ENCODE measurements at places on chromosomes 11 and 22. TPM values are rescaled to one million over a fixed set of nuclear protein-coding genes. Genes with fewer than 3 reads are reported as not detected.

GRCh38 chr11:123308077-123308476, 113.0 kb upstream of the CLMP start:
- DNase-seq, result peak; percentile 50
- H3K4me1 ChIP-seq, result peaks cover 28% of the 10 kb centered on the region
- H3K27me3 ChIP-seq, result no peaks in the 10 kb centered on the region
- peak overlapping the region; percentile 41 for H3K27ac ChIP-seq
- H3K4me3 ChIP-seq, result no peak overlapping the region

Gene OR8G1
- not detected for total RNA-seq

DNA sequence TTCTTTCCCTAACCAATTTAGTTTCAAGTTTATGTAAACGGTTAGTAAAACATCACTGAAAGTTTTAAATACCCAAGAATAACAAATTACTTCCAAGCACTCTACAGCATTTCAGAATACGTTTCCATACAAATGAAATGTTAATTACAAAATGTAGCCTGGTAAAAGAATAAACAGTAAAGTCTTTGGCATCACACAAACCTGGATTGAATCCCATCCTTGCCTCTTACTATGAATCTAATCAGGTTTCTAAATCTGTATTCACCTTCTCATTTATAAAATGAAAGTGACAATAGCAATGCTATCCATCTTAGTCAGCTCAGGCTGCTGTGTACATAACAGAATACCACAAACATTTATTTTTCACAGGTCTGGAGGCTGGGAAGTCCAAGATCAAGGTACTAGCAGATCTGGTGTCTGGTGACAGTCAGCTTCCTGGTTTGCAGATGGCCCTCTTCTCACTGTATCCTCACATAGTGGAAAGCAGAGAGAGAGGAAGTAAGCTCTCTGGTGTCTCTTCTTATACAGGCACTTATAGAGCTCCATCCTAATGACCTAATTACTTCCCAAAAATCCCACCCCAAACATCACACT, 19.2 kb downstream of the FAM168A start:
- DNase-seq, result no peak
- no peaks in the 10 kb centered on the region for H3K36me3 ChIP-seq
- H3K4me3 ChIP-seq, result no peak overlapping the region
- no peaks in the 10 kb centered on the region for H3K27me3 ChIP-seq

Gene SOX6
- 24.6 TPM for total RNA-seq

DNA sequence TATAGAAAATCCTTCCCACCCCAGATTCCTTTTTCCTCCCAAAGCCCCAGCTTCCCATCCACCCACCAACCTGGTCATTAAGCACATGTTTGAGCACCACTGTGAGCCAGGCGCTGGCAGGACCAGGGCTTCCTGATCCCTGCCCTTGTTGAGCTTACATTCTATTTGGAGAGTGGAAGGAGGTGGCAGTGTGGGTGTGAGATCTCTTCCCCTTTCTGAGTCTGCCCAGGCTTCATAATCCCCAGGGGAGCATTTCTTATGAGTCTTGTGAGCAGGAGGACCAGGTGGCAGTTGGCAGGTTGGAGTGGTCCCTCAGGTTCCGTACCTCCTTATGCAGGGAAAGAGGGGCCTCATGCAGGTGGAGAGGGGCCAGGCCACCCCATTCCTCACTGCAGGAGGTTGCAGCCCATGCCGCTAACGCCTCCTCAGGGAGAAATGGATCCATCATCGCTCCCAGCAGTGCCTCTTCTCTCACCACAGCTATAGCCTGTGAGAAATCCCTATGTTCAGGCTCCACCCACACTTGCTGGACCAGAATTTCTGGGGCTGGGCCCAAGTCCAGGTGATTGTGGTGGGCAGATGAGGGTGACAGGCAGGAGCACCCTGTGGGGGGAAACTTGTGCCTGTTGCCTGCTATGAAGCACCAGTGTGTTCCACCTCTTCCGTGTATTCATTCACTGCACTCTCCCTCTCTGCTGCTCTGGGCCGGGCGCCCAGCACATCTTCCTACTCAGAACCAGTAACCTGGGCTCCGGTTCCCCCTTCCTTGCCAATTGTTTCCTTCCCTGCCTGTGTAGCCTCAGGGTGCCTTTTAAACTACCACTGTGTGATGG, 23.5 kb downstream of the UBE2L3 start:
- H3K4me3 ChIP-seq, result no peak overlapping the region
- DNase-seq, result peak; percentile 29
- H3K27me3 ChIP-seq, result no peaks in the 10 kb centered on the region
- peaks cover 12% of the 10 kb centered on the region for H3K4me1 ChIP-seq
- H3K27ac ChIP-seq, result no peak overlapping the region
- no peaks in the 10 kb centered on the region for H3K36me3 ChIP-seq

Gene DBX1
- not detected for total RNA-seq

Gene TRIM48
- total RNA-seq, result not detected

DNA sequence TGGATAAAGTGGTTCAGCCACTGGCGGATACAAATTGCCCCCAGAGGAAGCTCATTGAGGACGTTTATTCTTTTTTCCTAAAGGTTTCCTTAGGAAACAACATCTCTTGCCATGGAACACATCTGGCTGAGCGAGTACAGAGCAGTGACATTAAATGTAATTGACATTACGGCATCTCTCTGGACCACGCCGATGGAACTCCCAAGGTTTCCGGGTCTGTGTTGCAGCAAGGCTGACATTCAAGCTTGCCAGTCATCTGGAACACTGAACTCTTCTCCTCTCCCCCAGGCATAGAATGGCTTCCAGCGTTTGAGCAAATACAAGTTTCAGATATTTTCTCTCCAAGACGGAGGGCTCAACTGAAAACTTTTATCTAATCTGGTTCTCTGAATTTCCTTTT, 42.1 kb downstream of the CLMP start:
- H3K4me3 ChIP-seq, result no peak overlapping the region
- H3K4me1 ChIP-seq, result no peaks in the 10 kb centered on the region
- peak; percentile 24 for DNase-seq
- H3K27ac ChIP-seq, result no peak overlapping the region

DNA sequence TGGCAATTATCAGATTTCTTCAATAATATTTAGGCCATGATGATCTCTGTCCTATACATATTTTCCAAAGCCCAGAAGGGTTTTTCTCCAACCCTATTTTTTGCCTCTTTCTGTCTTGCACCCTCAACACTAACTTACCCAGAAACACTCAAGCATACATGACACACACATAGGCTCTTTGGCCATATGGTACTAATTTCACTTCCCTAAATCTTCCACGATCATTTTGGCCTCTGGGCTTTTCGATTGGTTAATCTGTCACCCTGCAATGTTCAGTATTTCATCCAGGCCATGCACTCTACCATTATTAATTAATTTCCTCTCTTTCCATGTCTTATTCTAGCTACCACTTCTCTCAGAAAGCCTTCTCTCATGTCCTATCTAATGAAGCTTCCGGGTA, 59.8 kb downstream of the LUZP2 start:
- H3K27ac ChIP-seq, result no peak overlapping the region
- no peaks in the 10 kb centered on the region for H3K4me1 ChIP-seq
- no peak for DNase-seq
- no peaks in the 10 kb centered on the region for H3K36me3 ChIP-seq
- no peak overlapping the region for H3K4me3 ChIP-seq
- no peaks in the 10 kb centered on the region for H3K27me3 ChIP-seq

- H3K4me3 ChIP-seq, result no peak overlapping the region
- no peak overlapping the region for H3K27ac ChIP-seq
- H3K4me1 ChIP-seq, result no peaks in the 10 kb centered on the region
- H3K36me3 ChIP-seq, result no peaks in the 10 kb centered on the region
- H3K27me3 ChIP-seq, result no peaks in the 10 kb centered on the region
Observed at GRCh38 chr11:131278472-131278871, 91.9 kb upstream of the NTM start.

Gene KCNE3
- total RNA-seq, result 7.2 TPM

DNA sequence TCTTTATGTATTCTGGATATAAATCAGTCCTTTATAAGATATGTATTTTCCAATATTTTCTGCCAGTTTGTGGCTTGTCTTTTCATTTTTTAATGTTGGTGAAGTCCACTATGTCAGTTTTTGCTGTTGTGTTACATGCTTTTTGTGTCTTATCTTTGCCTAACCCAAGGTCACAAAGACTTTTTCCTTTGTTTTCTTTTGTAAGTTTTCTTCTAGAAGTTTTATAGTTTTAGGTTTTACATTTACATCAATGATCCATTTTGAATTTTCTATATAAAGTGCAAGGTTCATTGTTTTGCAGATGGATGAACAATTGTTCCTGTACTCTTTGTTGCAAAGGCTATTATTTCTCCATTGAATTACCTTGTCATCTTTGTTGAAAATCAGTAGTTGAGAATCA, 69.3 kb downstream of the UVRAG start:
- no peak overlapping the region for H3K4me3 ChIP-seq
- DNase-seq, result no peak
- H3K36me3 ChIP-seq, result no peaks in the 10 kb centered on the region
- no peak overlapping the region for H3K27ac ChIP-seq

DNA sequence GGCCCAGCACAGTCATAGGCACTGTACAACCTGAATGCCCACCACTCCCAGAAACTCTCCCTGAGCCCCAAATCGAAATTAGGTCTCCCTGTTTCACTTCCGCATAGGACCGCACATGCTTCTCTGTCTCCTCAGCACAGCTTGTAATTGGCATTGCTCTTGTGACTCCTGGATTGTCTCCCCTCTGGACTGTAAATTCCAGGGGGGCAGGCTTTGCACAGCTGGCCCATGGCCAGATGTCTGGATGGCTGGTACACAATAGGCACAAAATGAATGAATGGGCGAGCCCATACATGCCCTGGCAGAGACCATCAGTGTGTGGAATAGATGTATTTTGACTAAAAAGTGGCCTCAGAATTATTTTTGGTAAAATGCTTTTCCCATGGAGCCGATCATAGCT, 63.3 kb upstream of the PHF21B start:
- no peak overlapping the region for H3K4me3 ChIP-seq
- no peak for DNase-seq
- no peaks in the 10 kb centered on the region for H3K4me1 ChIP-seq
- H3K27me3 ChIP-seq, result no peaks in the 10 kb centered on the region
- no peak overlapping the region for H3K27ac ChIP-seq
- no peaks in the 10 kb centered on the region for H3K36me3 ChIP-seq

Gene CADM1
- total RNA-seq, result 193 TPM

- peak overlapping the region; percentile 44 for H3K27ac ChIP-seq
- peak; percentile 80 for DNase-seq
- H3K4me1 ChIP-seq, result peaks cover 25% of the 10 kb centered on the region
- no peak overlapping the region for H3K4me3 ChIP-seq
- H3K27me3 ChIP-seq, result no peaks in the 10 kb centered on the region
- no peaks in the 10 kb centered on the region for H3K36me3 ChIP-seq
Observed at GRCh38 chr11:5600374-5600851, 4.0 kb downstream of the TRIM6 start.

GRCh38 chr11:62127426-62127825, 3.6 kb downstream of the INCENP start:
- peak overlapping the region; percentile 83 for H3K27ac ChIP-seq
- DNase-seq, result peak; percentile 71
- no peaks in the 10 kb centered on the region for H3K27me3 ChIP-seq
- peaks cover 14% of the 10 kb centered on the region for H3K36me3 ChIP-seq
- H3K4me1 ChIP-seq, result peaks cover 14% of the 10 kb centered on the region
- no peak overlapping the region for H3K4me3 ChIP-seq

- H3K4me1 ChIP-seq, result no peaks in the 10 kb centered on the region
- no peak overlapping the region for H3K27ac ChIP-seq
- no peaks in the 10 kb centered on the region for H3K27me3 ChIP-seq
- no peak for DNase-seq
- no peak overlapping the region for H3K4me3 ChIP-seq
- no peaks in the 10 kb centered on the region for H3K36me3 ChIP-seq
Observed at GRCh38 chr11:42253156-42253555, 793.7 kb upstream of the LRRC4C start.

GRCh38 chr11:92296138-92296515, 71.5 kb downstream of the FAT3 start:
- no peaks in the 10 kb centered on the region for H3K27me3 ChIP-seq
- H3K36me3 ChIP-seq, result no peaks in the 10 kb centered on the region
- no peak overlapping the region for H3K4me3 ChIP-seq
- DNase-seq, result no peak

Gene RAB30
- 12.0 TPM for total RNA-seq

DNA sequence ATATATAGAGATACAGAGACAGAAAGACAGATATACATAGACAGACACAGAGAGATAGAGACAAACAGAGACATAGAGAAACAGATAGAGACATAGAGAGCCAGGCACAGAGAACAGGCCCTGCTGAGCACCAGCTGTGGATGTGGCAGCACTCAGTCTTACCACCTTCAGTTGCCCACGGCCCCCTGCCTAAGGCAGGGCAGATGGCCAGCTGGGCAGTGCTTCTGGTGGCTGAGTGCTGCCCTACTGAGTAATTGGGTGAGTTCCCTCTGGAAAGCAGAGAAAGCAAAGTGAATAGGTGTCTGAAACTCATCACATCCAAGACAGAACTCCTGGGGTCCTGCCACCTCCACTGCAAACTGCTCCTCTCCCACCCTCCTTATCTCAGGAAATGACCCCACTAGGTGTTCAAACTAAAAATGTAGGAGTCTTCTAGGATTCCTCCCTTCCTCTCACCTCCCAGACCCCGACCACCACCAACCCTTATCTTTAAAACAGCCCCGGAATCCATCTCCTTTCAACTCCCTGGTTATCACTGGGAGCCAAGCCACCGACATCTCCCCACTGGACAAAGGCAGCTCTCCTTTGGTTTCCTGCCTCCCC, 27.2 kb downstream of the SYN3 start:
- H3K36me3 ChIP-seq, result no peaks in the 10 kb centered on the region
- H3K27ac ChIP-seq, result no peak overlapping the region
- H3K4me1 ChIP-seq, result no peaks in the 10 kb centered on the region
- H3K27me3 ChIP-seq, result no peaks in the 10 kb centered on the region
- DNase-seq, result no peak
- no peak overlapping the region for H3K4me3 ChIP-seq

DNA sequence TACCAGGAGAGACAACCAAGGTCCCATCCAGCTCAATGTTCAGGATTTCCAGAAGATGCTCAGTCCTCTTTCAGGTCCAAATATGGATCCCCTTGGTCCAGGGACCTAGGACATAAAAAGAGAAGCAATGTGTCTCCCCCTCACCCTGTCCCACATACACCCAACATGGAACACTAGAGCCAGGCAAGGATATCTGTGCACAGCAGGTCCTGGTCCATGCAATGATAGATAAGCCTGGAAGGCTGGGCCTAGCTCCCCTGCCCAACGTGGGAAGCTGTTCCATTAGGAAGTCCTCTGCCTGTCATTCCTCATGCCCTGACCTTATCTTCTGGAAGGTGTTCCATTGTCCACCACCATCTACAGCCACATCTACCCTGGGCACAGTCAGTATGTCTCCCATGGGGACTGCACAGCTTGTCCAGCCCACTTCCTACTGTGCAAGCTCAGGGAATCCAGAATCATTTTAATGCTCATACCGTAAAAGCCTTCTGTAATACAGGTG, 1434.8 kb downstream of the TBC1D22A start:
- H3K27me3 ChIP-seq, result no peaks in the 10 kb centered on the region
- H3K4me3 ChIP-seq, result no peak overlapping the region
- no peak overlapping the region for H3K27ac ChIP-seq
- no peak for DNase-seq
- H3K4me1 ChIP-seq, result no peaks in the 10 kb centered on the region

- H3K4me3 ChIP-seq, result no peak overlapping the region
- DNase-seq, result no peak
- peaks cover 7% of the 10 kb centered on the region for H3K4me1 ChIP-seq
- peaks cover 15% of the 10 kb centered on the region for H3K36me3 ChIP-seq
- no peaks in the 10 kb centered on the region for H3K27me3 ChIP-seq
Observed at GRCh38 chr11:12263141-12263693, 114.2 kb upstream of the PARVA start.

Gene C1QTNF4
- total RNA-seq, result 1.6 TPM

GRCh38 chr22:45254789-45255278, 14.1 kb upstream of the KIAA0930 start:
- H3K4me3 ChIP-seq, result no peak overlapping the region
- H3K36me3 ChIP-seq, result no peaks in the 10 kb centered on the region
- no peak for DNase-seq
- no peaks in the 10 kb centered on the region for H3K4me1 ChIP-seq

Gene JAM3
- total RNA-seq, result 18.0 TPM

All from thyroid gland (tissue), 4 donors.